ENCODE measurements at places on chromosomes 7 and 10.

DNA sequence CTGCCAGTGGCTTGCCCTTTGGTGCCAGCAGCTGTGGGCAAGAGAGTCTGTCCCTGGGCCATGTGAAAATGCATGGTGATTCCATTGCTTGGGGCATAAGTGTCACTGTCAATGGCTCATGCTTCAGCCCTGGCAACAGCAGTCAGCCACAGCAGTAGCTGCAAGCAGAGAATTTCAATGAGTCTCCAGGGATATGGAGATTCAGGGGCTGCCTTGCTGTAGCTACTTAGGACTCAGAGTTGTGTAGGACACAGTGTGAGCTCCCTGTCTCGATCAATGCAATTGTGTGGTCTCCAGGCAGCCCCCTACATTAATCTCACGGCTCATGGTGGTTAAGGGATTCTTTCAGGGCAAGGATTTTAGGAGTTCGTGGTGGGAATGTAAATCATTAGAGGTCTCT lies 126.3 kb upstream of the STARD3NL start:
- DNase-seq, result no peak

- DNase-seq, result no peak
These were observed 61.7 kb upstream of the PPP2R2D start for GRCh38 chr10:131838966-131839742.

DNA sequence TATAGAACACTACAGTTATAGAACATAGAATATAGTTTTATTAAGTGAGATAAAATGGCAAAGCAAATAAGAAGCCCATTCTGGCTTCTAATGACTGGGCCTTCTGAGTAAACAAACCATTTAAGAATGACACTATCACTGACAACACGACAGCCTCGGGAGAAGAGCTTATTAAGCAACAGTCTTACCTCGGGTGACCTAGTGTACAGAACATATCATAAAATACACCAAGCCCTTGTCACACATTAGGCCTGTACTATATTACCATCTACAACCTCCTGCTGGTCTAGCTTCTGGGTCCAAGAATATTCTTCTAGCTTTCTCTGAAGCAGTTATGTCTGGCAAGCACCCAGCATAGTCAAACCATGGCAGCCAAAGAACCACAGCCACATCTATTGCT lies 32.0 kb downstream of the CCDC186 start:
- DNase-seq, result no peak

DNA sequence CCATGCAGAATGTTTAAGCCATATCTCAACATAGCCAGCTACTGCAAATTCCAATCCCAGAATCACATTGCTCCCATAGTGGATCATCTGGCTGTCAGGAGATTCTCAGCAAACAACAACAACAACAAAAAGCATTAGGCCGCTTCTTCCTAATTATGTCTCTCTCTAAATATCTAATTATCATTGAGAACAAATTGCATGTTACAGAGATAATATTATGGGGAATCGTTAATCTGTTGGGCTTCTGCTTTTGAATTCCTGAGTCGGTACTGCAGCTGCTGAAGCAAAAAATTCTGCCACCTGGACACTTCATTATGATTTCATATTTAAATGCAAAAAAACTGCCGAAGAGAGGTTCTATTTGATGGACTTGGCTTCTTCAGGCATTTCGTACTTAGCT lies 388.7 kb downstream of the GFRA1 start:
- no peak for DNase-seq

DNA sequence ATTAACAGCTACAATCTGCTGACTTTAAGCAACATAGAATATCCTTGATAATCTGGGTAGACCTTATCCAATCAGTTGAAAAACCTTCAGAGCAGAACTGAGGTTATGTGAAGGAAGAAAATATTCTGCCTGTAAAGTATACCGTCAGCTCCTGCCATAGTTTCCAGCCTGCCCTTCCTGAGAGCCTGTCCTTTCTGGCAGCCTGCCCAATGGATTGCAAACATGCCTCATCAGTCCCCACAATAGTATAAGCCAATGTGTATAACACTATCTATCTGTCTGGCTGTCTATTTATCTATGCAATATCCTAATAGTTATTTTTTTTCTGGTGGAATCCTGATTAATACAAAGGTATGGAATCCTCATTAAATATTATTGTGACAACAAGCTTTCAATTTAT lies 489.2 kb upstream of the KCND2 start:
- peak; percentile 66 for DNase-seq

DNA sequence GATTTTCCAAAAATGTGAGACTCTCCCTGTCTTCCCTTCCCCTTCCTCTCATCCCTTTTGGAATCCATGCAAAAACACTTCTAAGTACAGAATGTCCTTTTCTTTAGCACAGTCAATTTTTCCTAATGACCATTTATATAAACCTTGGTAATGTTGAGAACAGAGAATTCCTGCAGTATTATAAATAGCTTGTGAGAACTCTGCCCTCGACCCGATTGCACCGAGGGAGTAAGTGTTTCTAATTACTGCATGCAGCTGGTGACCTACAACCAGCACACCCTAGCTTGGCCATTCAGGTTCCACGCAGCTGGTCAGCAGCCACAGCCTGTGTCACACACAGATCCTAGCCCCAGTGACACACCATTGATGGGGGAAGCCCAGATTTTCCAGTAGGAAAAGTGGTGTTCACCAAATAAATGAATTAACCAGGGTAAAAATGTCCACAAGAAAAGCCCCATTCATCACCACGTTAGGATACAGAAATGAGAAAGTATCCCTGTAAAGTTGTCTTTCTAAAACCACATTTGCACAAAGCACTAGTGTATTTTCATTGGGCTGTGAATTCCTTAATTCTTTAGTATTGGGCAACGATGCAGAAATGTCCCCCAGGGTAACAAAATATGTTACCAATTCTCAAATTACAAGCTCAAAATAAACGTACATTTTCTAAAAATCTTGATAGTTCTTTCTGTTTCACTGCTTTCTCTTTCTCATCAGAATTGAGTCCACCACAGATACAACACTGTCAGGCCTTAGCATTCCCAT lies 499.0 kb upstream of the KLF6 start:
- peak; percentile 94 for DNase-seq

- DNase-seq, result no peak
These were observed 18.9 kb downstream of the EPHB4 start for GRCh38 chr7:100808354-100808875.

DNA sequence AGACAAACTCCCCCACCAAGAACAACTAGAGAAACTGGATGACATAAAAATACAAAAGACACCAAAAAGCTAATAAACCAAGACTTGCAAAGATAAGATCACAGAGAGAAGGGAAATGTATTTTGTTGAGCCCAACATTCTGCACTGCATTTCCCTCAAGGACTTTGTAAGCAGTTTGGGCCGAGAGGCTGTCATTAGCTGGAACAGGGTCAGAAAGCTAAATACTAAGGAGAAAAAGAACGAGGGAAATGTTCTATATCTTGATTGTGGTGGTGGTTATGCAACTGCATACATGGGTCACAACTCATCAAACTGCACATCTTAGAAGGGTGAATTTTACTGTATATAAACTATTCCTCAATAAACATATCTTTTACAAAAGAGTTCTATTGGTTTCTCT lies 315.0 kb downstream of the IPMK start:
- DNase-seq, result peak; percentile 19

GRCh38 chr10:110995301-110995700 lies 75.9 kb downstream of the SHOC2 start:
- DNase-seq, result no peak
